ENCODE measurements at places on chromosomes 5 and 9.

GRCh38 chr9:82991671-82992070 lies 71.3 kb downstream of the RASEF start:
- peak; percentile 55 for DNase-seq

DNA sequence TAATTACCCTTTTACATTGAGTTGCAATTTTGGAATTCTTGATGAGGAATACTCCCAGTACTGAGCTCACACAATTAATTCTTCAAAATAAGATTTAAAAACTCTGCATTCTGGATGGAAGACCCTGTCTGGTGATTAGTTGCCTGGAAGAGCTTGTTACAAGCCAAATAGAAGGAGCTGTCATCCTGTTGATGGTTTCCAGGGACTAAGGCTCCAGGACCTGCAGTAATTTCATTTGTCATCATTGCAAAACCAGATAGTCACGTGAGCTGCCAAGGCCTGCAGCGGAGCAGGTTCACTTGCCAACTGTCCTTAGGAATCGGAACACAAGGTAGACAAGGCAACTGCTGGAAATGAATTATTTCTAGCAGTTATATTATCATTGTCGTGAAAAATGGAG lies 597.7 kb downstream of the CCDC171 start:
- no peak for DNase-seq

DNA sequence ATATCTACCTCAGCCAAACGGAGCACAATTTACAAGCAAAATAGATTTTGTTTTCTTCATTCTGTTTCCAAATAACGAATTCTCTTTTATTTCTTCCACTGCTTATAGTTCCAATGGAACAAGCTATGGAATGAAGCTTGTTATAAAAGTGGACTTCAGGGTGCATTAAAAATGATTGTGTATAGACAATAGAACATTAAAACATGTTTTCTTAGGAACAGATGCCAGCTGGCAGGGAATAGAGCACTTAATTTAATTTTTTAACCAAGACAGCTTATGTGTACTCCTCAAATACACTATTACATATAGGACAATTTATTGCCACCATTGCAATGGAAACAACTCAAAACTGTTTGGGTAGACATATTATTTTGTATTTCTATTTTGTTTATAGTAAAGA lies 860.1 kb upstream of the TYRP1 start:
- DNase-seq: no peak

GRCh38 chr5:95365302-95366095 lies 25.7 kb upstream of the FAM81B start:
- no peak for DNase-seq
